Stimulated activated CD4-positive, alpha-beta T cell treated with anti-CD3 and anti-CD28 coated beads, TNF-alpha, amount 100 ng/mL, for 48 hours (primary cell): ENCODE measurements at places on chromosomes 12 and 14.

GRCh38 chr14:22251090-22251489 lies 337.9 kb downstream of the DAD1 start:
- no peak for DNase-seq

DNA sequence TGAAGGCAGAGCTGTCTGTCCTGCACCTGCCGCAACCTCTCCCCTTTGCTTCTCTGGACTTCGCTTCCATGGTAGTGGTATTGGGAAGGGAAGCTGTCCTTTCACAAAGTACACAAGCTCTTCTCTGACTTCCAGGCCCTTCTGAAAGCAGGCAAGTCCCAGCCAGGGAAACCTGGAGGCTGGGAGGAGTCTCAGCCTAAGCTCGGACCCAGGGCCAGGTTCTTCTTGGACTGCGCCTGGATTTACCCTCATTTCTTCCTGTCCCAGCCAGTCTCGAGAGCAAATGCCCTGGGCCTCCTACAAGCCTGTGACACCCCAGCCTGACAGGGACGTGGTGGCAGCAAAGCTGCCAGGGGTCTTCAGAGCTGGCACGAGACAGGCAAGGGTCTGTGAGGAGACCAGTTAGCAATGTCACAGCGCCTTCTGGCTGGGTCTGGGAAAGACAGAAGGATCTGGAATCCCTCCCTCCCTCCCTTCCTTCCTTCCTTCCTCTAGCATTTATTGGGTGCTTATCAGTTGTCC lies 22.4 kb downstream of the ISCA2 start:
- no peak for DNase-seq

DNA sequence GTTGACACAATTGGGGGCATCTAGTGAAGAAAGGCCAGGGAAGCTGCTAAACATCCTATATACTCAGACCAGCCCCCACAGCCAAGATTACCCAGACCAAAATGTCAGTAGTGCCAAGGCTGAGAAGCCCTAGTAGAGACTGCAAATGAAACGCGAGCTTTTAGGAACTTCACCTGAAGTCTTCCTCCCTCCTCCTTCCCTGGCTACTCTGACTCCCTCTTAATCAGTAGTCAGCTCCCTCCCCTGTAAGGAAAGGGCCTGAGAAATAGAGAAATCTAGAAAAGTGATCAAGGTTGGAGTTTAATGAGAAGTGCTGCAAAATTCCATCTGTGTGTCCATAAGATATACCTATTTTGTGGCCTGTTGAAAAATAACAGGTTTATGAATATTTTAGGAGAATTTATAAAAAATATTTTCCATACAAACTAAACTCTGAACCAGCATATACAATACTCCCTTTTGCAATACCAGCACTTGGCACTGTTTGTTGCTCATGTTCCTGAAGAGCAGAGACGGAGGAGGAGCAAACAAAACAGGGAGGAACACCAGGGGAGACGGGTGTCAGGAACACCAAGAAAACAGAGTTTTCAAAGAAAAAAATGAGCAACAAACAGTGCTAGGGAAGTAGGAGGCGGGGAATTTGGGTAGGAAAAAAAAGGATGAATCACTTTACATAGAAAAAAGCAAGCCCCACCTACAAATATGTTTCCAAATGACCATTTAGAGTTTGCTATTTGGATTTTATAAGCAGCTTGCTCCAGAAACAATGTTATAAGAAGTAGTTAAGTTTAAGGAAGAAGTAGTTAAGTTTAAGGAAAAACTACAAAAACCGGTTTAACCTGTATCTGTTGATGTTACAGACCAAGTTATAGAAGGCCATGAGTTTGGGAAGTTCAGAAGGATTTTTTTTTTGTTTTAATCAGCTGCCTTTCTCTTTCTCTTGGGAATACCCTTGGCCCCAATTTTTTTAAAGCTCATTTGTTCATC lies 282.1 kb upstream of the GRIP1 start:
- no peak for DNase-seq

DNA sequence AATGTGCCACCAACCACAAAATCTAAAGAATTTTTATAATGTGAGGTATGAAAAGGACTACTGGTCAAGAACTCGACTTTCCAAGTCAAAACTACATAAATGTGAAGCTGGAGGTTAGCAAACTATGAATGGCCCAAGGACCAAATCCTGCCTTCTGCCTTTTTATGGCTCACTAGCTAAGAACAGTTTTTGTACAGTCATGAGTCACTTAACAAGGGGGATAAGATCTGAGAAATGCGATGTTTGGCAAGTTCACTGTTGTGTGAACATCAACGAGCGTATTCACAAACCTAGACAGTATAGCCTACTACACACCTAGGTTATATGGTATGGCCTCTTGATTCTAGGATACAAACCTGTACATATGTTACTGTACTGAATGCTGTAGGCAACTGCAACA lies 28.2 kb downstream of the FERMT2 start:
- no peak for DNase-seq

- DNase-seq = no peak
Measured at GRCh38 chr14:94685166-94685581, 73.0 kb downstream of the SERPINA3 start.

DNA sequence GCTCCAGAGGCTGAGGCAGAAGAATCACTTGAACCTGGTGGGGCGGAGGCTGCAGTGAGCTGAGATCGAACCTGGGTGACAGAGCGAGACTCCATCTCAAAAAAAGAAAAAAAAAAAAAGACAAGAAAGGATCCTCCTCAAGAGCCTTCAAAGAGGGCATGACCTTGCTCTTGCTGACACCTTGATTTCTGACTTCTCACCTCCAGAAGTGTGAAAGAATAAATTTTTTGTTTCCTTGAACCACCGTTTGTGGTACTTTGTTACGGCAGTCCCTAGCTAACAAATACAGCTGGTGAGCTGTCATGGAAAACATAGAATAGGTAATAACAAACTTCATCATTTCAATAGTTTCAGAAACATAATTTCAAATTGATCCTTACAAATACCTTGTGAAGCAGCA lies 1.9 kb upstream of the ACTR10 start:
- DNase-seq = no peak

- DNase-seq = no peak
Measured at GRCh38 chr12:124725099-124725498, 138.6 kb downstream of the SCARB1 start.
